Epithelial cell of esophagus (primary cell): ENCODE measurements at places on chromosomes 4 and X.

DNA sequence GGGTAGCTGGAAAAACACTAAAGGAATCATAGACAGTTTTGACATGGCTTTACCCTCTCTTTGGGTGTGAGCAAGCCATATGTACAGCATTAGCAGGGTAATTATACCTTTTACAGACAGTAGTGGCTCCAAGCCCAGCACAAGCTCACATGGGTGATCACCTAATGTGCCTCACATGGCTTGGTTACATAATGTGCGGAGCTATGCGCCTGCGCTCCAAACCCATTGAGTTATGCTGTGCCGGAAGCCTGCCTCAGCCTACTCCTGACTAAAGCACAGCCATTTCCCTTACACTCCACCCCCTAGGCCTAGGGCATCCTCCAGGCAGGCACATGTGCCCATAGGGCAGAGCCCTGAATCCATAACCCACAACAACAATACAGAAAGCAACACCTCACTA lies 6.5 kb upstream of the TSPAN5 start:
- DNase-seq, result no peak

DNA sequence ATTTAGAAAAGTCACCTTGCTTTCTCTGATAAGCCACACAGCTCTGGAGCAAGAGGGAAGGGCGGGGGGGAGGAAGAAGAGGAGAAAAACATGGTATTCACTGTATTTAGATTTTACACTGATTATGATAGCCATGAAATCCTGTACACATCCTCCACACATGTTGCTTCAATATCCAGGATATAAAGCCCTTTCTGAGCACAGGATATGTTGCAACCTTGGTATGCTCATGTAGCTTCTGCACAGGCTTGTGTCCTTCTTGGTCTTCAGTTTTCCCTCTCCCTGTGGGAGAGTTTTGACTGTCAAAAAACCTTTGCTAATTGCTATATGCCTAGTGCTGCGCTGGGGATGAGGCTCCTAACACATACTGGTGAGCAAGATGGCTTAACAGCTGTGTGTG lies 61.9 kb upstream of the DAPP1 start:
- peak; percentile 40 for DNase-seq

DNA sequence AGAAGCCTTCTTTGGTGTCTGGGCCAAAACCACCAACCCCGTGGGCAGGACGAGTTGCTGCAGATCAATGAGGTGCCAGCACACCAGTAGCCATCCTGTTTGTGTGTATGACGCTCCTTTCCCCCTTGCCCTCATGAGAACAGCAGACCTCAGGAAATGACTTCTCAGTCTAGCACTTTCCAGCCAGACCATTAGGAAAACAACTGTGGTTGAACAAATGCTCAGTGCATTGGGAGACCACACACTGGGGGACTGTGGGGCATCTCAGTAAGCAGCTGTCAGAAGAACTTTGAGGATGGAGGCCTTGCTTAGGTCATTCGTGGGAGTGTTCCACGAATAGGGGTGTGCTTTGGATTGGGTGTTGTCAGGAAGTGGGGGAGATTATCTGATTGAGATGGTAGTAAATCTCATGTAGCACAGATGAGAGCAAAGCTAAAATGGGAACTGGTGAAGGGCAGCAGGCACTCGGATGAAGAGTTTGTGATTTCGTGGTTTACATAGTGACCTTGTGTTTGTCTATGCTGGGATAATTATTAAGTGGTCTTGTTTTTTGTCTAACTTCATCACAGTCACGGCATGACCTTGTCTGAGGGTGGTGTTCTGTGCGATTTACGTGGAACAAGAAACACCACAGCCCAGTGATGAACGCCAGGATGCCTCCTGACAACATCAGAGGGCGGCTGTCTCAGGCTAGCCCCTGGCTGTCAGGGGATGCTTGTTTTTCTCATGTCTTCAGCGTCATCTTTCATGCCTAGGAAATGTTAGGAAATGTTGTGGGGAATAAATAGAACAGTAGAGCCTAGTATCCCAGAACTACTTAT lies 70.1 kb downstream of the USP46 start:
- DNase-seq, result peak; percentile 87

GRCh38 chr4:189815404-189816192 lies 125.1 kb upstream of the FRG1 start:
- no peak for DNase-seq

GRCh38 chr4:83809581-83809980 lies 273.7 kb downstream of the GPAT3 start:
- DNase-seq, result no peak

DNA sequence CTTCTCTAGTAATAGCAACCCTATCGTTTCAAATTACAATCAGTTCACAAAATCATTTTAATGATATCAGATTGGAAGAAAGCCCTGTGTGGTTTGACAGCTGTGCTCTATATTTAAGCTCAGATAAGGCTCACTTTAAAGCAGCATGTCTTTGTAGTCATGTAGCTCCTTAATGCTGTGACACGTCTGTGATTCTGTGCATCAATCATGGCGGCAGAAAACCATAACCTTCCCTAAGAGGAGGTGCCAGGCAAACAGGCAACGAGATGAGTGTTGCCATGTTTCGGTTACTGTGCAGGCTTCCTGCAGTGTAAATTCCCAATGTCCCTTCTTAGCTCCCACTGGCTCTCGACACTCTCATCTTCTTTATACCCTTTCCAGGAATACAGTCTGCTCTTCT lies 212.7 kb downstream of the GRID2 start:
- DNase-seq, result no peak

- DNase-seq, result no peak
Measured at GRCh38 chr4:37629713-37630112, 56.5 kb downstream of the RELL1 start.

DNA sequence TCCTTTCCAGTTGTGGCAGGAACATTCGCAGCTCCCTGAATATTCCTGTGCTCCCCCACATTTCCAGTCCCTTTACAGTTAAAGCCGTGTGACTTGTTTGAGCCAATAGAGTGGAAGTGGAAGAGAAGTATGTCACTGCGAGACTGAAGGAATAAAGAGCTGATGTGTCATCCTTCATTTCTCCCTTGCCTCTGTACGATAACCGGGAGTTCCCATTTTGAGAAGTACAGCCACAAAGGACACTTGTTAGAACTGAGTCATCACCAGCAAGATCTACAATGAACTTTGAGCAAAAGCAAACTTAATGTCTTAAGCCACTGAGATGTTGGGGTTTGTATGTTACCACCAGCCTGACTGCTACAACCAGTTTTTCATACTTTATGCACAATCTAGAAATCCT lies 92.3 kb downstream of the SPRY1 start:
- DNase-seq, result peak; percentile 84

DNA sequence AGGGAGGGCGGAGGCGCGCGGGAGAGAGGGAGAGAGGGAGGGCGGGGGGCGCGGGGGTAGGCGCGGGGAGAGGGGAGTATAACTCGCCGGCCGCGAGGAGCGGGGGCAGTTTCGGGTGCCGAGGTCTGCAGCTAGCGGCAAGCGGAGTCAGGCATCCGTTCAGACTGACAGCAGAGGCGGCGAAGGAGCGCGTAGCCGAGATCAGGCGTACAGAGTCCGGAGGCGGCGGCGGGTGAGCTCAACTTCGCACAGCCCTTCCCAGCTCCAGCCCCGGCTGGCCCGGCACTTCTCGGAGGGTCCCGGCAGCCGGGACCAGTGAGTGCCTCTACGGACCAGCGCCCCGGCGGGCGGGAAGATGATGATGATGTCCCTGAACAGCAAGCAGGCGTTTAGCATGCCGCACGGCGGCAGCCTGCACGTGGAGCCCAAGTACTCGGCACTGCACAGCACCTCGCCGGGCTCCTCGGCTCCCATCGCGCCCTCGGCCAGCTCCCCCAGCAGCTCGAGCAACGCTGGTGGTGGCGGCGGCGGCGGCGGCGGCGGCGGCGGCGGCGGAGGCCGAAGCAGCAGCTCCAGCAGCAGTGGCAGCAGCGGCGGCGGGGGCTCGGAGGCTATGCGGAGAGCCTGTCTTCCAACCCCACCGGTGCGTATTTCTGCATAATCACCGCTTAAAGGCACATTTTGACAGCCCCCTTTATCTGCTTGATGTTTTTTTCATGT lies at the start of gene POU4F2:
POU4F2 (plus strand) TSS at position 108 of the 720 bp plus-strand sequence; CDS start at position 356, 248 bp downstream.
- DNase-seq, result peak; percentile 17

GRCh38 chr4:134365852-134366251 lies 164.3 kb upstream of the PABPC4L start:
- DNase-seq, result peak; percentile 2

GRCh38 chr4:20086799-20087521 lies 164.7 kb upstream of the SLIT2 start:
- DNase-seq, result peak; percentile 10

DNA sequence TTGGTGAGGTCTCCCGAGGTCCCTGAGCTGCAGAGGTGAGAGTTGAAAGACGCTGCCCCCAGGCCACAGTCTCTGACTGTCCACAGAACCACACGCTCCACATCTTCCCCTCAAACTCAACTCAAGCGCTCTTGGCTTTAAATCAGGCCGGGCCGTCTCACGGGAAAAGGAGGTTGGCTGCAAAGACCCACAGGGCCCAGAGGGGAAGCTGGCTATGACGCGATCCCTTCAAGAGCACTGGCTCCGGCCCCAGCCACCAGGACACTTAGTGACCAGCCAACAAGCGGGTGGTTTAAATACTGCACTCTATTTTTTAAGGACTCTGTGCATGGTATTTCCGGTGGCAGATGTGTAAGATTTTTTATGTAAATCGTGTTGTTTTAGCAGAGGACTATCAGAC lies 19.9 kb downstream of the LRPAP1 start:
- no peak for DNase-seq

DNA sequence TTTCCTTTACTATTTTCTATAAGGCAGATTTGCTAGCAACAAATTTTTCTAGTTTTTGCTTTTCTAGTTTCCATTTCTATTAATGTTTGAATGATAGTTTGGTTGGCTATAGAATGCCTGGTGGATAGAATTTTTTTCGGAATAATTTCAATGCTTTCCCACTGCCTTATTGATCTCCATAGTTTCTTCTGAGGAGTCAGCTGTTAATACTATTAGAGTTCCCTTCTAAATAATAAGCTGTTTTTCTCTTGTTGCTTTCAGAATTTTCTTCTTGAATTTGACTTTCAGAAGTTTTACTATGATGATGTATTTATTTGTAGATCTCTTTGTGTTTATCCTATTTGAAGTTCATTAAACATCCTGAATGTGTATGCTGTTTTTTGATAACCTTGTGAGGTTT lies 91.8 kb downstream of the VSIG4 start:
- DNase-seq, result no peak

- no peak for DNase-seq
Measured at GRCh38 chr4:68359508-68359907, 9.6 kb upstream of the YTHDC1 start.

- DNase-seq, result no peak
Measured at GRCh38 chrX:14753441-14753840, 119.4 kb downstream of the FANCB start.

GRCh38 chrX:101483705-101484104 lies 1.6 kb upstream of the ARMCX4 start:
- no peak for DNase-seq

- peak; percentile 48 for DNase-seq
Measured at GRCh38 chrX:123975180-123975579, 13.7 kb downstream of the STAG2 start.

GRCh38 chr4:183920512-183920911 lies 15.4 kb downstream of the STOX2 start:
- DNase-seq, result no peak

- peak; percentile 37 for DNase-seq
Measured at GRCh38 chr4:127844601-127845116, 36.0 kb upstream of the PLK4 start.

DNA sequence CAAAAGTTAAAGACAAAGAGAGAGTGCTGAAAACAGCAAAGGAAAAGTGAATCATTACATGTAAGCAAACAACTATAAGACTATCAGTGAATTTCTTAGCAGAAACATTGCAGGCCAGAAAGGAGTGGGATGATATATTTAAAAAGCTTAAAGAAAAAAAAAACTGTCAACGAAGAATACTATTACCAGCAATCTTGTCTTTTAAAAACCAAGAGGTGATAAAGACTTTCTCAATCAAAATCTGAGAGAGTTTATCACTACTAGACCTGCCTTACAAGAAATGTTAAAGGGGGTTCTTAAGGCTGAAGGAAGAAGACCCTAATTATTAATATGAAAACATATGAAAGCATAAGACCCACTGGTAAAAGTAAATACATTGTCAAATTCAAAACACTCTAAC lies 132.5 kb upstream of the ZCCHC13 start:
- no peak for DNase-seq

GRCh38 chrX:2490634-2491033 lies 10.1 kb downstream of the DHRSX start:
- no peak for DNase-seq

DNA sequence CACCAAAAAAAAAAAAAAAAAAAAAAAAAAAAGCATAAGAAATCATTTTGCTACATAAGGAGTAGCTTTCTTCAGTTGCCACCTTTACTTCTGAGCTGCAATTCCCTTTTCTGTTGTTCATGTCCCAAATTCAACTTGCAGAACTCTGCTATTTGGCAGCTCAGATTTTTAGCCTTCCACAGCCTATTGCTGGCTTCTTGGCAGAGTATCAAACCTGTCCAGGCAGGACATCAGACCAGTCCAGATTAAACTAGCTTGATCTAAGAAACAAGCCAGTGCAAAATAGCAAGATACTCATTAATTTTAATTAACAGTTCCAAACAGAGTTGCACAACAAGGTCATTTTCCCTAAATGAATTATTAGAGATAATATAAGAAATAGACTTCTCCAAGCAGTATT lies 123.6 kb upstream of the NR3C2 start:
- DNase-seq, result no peak

GRCh38 chrX:2484256-2484655 lies 16.5 kb downstream of the DHRSX start:
- DNase-seq, result no peak

DNA sequence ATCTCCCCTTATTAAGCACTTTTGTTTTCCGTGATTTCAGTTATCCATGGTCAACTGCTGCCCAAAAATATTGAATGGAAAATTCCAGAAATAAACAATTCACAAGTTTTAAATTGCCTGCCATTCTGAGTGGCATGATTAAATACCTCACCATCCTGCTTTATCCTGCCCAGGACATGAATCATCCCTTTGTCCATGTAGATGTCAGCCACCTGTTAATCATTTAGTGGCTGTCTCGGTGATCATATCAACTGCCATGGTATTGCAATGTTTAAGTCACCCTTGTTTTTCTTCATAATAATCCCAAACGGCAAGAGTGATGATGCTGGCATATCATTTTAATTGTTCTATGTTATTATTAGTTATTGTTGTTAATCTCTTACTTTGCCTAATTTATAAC lies 79.8 kb upstream of the LHFPL1 start:
- DNase-seq, result peak; percentile 5
